ENCODE measurements at places on chromosomes 3 and 15. TPM values are rescaled to one million over a fixed set of nuclear protein-coding genes. Genes with fewer than 3 reads are reported as not detected.

GRCh38 chr3:178277605-178278004 lies 258.6 kb upstream of the KCNMB2 start:
- DNase-seq, result peak; percentile 51

DNA sequence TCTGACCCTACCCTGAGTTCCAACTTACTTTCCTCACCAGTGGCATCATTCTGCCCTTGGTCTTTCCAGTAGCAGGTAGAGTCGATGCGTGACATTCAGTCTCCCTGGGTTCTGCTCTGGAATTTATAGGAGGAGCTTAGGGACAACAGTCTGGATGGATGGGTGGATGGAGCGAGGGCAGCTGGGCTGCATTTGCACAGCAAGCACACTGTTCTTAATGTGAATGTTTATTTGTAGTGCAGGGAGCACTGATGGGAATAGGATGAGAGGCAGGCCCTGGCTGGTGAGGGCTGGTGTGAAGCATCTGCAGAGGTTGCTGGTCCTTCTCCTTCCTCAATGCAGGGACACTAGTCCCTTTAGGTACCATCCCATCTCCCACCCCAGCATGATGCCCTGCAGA lies 176.2 kb downstream of the EPHB1 start:
- no peak for DNase-seq

DNA sequence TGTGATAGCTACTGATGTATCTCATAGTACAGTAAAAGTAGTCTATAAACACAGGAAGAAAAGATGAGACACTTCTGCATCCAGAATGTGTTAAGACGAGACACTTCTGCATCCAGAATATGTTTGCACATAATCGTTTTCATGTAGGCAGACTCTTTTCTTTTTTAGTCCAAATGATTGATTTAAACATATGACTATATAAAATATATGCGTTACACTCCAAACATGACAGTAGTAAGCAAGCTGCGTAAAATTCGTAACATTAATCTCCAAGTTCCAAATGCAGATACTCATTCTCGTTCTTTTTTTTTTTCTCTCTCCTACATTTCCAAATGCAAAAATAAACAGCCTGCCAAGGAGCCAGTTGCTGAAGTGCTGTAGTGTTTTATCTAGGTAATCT lies 82.6 kb downstream of the FNDC3B start:
- no peak for DNase-seq

GRCh38 chr3:179541094-179541493 lies 21.6 kb upstream of the ACTL6A start:
- no peak for DNase-seq

GRCh38 chr15:45551676-45552075 lies 29.1 kb upstream of the SLC30A4 start:
- DNase-seq, result no peak

GRCh38 chr3:148092624-148093347 lies 604.9 kb upstream of the AGTR1 start:
- DNase-seq, result no peak

DNA sequence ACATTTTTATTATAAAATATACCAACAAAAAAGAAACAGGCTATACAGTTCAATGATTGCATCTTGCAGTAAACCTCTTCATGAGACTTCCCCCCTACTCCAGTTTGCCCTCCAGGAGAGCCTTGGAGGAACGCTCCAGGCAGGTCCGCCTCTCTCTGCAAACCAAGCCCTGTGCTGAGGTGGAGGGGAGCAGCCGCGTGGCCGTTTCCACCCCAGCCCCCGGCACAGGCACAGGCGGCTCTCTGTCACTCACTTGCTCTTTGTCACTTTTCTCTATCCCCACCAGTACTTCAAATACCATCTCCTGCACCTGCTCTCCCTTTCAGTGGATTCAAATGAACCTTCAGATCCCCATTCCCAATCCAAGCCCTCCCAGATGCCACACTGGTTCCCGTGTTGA lies 479.9 kb downstream of the OCA2 start:
- DNase-seq, result no peak

DNA sequence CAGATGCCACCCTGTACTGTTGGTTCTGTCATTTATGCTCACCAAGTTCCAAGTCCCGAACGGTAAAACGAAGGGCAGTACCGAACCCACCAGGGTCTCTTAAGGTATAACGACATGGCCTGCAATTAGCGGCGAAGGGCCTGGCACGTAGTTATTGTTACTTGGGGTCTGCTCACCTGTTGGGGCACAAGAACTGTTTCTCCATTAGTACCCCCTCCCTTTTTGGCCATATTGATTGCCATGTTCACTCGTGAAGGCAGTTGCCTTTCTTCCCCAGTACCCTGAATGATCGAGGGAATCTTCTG lies 435 bp downstream of the IL17RB start:
- no peak for DNase-seq

GRCh38 chr3:159497361-159497760 lies 491.3 kb upstream of the IL12A start:
- no peak for DNase-seq

DNA sequence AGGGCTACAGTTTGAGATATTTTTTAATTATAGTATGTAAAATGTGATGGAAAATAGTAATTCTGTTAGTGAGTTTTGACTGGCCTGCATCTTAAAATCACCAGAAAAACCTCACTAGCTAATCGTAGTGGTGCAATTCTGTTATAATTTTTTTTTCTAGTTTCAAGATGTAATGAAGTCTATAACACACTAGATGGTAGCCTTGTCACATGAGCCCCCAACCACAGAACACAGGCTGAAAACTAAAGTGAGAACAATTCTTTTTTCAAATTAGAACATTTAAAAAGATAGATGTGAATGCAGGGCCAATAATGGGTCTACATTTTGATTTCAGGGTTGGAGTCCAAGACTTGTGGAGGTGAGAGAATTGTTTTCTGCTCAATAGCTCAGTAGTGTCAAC lies 83.3 kb upstream of the KCNH8 start:
- peak; percentile 30 for DNase-seq

DNA sequence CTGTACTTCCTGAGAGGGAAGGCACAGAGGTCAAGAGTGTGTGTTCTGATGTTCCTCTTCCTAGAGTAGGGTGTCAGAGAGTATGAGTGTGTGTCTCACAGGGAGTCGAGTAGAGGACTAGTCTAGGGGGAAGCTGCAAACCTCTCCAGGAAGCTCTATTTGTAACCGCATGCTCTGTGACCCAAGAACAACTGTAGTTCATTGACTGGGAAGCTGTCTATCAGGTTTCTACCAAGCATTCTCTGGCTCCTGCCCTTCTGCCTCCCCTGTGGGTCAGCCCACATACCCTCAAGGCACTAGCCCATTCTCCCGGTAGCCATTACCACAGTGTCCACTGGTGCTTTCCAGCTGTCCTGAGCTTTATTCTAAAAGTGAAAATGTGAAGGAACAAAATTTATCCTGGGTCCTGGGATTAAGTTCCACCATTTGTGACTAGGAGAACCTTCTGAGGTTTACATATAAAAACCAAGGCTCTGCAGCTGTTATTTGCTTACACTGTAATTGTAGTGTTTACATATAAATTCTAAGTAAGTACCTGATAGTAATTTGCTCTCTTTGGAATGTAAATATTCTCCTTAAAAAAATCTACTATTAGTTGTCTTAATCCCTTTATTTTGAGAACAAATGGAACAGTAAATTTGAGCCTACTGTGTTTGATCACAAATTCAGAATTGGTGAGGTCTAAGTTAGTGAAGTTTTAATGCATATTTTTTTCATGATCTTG lies 40.7 kb downstream of the MYRIP start:
- no peak for DNase-seq

Gene LRRC3B
- polyA plus RNA-seq, result 0.02 TPM

Gene UROC1
- 0.08 TPM for polyA plus RNA-seq

Gene LRRC15
- 0.08 TPM for polyA plus RNA-seq

Gene SSUH2
- polyA plus RNA-seq, result 0.07 TPM

Gene ERC2
- 0.74 TPM for polyA plus RNA-seq

Gene CLDN16
- polyA plus RNA-seq, result 0.16 TPM

Data from lung (tissue), 17 donors.